A549 (cell line): ENCODE measurements at places on chromosomes 11 and 22. TPM values are rescaled to one million over a fixed set of nuclear protein-coding genes. Genes with fewer than 3 reads are reported as not detected.

- DNase-seq: no peak
Observed at GRCh38 chr11:37078521-37078920, 480.5 kb upstream of the RAG2 start.

DNA sequence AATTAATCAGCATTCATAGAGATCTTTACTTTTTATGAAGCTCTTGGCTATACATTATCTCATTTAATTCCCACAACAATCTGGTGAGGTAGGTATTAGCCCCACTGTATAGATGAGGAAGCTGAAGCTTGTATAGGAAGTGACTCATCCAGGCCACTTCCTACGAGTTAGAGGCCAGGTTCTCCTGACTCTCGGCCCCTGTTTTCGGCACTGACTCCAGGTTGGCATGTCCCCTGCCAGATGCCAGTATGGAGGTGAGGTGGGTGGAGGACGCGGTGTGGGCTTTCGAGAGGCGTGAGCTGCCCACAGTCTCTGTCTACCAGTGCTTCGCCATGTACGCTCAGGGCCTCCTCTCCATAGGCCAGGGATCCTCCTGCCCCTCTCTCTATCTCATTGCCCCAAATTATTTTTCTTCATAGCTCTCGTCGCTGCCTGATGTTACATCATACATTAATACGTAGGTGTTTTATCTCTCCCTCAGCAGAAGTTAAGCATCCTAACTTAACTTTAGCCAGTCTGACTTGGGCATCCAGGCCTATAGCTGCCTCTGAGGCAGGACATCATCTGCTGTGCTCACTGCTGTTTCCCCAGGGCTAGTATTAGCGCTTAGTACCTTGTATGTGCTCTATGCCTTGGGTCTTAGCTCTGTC, 9.0 kb downstream of the DGAT2 start:
- no peak for DNase-seq

The LRRC56 gene
- 0.47 to 1.1 TPM (median 1.0 TPM) in 3 replicates for polyA plus RNA-seq

GRCh38 chr11:57763568-57763967, 2.0 kb downstream of the CTNND1 start:
- DNase-seq: no peak
